HCT116 (cell line): ENCODE measurements at places on chromosomes 4 and X.

- no peak for DNase-seq
- H3K4me3 ChIP-seq, result no peak overlapping the region
- H3K4me1 ChIP-seq, result peaks cover 9% of the 10 kb centered on the region
- no peak overlapping the region for H3K27ac ChIP-seq
- H3K27me3 ChIP-seq, result no peaks in the 10 kb centered on the region
- H3K36me3 ChIP-seq, result no peaks in the 10 kb centered on the region
These were observed 106.7 kb downstream of the WWC2 start for GRCh38 chr4:183205709-183206108.

DNA sequence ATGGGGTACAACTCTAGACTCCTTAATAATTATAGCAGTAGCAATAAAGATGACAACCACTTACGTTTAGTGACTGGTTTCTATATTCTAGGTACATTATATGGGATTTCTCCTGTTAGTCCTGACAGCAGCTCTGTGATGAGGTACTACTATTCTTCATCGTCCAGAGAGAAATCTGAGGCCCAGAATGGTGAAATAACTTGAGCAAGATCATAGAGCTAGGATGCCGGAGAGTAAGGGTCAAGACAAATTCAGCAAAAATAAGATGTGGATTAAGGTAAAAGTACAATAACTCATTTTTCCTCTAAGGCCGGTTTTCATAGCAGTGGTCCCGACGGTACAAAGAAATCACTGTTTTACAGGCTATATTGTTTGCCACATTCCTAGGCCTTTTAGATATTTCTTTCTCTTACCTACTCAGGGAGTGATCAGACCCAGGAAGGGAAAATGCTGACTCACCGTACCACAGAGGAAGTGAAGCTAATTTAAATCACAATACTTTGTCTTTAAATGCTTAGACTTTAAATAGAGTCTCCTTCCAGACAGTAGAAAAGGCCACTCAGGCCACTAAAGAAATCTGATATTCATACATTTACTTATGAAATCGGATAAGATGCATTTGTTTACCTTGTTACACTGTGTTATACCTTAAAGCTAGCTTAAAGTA lies 2023.0 kb upstream of the AGA start:
- H3K4me1 ChIP-seq, result no peaks in the 10 kb centered on the region
- no peaks in the 10 kb centered on the region for H3K27me3 ChIP-seq
- no peaks in the 10 kb centered on the region for H3K36me3 ChIP-seq
- DNase-seq, result no peak
- H3K27ac ChIP-seq, result no peak overlapping the region
- H3K4me3 ChIP-seq, result no peak overlapping the region

GRCh38 chr4:116636917-116637316 lies 448.5 kb downstream of the TRAM1L1 start:
- H3K4me1 ChIP-seq, result no peaks in the 10 kb centered on the region
- no peak overlapping the region for H3K4me3 ChIP-seq
- no peak for DNase-seq
- no peak overlapping the region for H3K27ac ChIP-seq
- H3K27me3 ChIP-seq, result no peaks in the 10 kb centered on the region

DNA sequence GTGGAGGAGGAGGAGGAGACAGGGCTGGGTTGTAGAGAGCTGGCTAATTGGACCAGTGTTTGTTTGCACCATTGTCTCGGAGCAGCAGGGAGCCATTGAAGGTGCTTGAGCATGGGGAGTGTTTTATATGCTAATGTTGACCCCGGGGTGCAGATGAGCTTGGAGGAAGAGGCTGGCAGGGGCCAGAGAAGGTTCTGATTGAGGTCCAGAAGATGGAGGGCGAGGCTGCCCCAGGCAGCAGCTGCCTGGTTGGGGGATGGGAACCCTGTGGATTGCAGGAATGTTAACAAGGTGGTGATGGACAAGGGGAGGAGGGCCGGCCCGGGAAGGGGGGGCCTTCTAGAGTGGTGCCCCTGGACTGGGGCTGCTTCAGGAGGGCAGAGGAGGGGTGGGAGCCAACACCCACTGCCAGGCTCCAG lies 18.0 kb downstream of the DOK7 start:
- peaks cover 32% of the 10 kb centered on the region for H3K4me1 ChIP-seq
- peak overlapping the region; percentile 8; the same call in 1 of the 2 replicates for H3K27ac ChIP-seq
- no peaks in the 10 kb centered on the region for H3K27me3 ChIP-seq
- H3K36me3 ChIP-seq, result no peaks in the 10 kb centered on the region

- H3K27me3 ChIP-seq, result no peaks in the 10 kb centered on the region
- no peak for DNase-seq
- H3K27ac ChIP-seq, result no peak overlapping the region
- no peak overlapping the region for H3K4me3 ChIP-seq
- H3K4me1 ChIP-seq, result no peaks in the 10 kb centered on the region
These were observed 44.8 kb downstream of the PJA1 start for GRCh38 chrX:69120476-69120875.
